ENCODE measurements at places on chromosomes 5 and 9.

DNA sequence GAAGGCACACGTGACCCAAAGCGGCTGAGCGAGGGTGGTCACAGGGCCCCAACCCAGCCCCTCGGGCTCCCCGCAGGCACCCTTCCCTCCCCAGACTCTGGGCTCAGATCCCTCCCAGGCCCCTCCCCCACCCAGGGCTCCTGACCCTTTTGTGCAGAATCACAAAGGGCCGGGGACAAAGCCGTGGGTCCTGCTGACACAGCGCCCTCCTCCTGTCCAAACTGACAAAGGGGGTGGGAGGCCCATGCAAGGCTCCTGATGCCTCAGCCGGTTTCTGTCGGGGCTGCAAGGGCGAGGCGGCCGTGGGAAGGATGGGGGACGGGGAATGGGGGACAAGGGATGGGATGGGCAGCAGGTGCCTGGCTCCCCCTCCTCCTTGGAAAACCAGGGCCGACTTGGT lies 43.5 kb upstream of the UBAC1 start:
- no peak for DNase-seq

- no peak for DNase-seq
These were observed 147.1 kb downstream of the ENC1 start for GRCh38 chr5:74493411-74493810.

- DNase-seq = no peak
These were observed 755 bp downstream of the CDKN2B start for GRCh38 chr9:22008384-22008716.

GRCh38 chr5:170389550-170389892 lies 354 bp upstream of the KCNMB1 start:
- no peak for DNase-seq

DNA sequence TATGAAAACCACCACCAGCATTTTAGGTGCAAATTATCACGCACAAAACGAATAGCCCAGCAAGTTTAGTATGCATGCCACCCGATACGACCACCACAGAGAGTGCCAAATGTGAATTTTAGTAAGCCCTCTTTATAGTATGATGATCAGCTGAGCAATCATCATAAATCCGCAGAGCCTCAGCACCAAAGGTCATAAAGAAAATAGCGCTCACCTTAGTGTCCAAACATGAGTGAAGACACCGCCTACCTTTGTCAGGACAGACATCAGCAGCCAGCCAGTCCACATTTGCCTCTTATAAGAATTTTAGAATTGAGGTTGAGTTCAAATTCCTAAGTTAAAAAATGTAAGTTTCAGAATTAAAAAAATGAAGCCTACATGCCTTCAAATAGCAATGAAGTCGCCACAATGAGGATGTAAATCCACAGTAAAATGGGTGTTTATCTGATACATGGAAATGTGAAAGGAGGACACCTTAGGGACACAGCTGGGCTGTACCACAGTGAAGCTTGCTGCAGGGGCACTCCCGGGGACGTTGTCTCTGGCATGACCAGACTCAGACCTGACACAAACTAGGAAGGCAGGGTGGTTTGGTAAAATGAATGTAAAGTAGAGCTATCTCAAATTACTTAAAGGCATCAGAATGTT lies 149.0 kb downstream of the AUH start:
- no peak for DNase-seq

DNA sequence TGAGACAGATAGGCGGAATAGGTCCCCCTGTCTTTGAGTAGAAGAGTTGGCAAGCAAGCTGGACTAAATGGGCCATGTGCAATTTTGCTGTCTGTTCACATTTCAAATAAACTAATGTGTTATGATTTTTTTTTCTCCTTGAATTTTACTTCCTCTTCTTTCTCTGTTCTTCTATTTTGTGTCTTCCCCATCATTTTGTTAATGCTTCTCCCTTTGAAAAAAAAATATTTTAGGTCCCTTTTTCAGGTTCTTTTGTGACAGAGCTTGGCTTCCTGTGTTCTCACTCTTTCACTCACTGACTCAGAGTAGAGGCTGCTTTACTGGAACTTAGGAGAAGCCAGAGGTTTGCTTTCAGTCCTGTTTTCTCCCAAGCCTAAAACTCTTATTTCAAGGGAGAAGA lies 48.1 kb downstream of the PTCD2 start:
- no peak for DNase-seq

DNA sequence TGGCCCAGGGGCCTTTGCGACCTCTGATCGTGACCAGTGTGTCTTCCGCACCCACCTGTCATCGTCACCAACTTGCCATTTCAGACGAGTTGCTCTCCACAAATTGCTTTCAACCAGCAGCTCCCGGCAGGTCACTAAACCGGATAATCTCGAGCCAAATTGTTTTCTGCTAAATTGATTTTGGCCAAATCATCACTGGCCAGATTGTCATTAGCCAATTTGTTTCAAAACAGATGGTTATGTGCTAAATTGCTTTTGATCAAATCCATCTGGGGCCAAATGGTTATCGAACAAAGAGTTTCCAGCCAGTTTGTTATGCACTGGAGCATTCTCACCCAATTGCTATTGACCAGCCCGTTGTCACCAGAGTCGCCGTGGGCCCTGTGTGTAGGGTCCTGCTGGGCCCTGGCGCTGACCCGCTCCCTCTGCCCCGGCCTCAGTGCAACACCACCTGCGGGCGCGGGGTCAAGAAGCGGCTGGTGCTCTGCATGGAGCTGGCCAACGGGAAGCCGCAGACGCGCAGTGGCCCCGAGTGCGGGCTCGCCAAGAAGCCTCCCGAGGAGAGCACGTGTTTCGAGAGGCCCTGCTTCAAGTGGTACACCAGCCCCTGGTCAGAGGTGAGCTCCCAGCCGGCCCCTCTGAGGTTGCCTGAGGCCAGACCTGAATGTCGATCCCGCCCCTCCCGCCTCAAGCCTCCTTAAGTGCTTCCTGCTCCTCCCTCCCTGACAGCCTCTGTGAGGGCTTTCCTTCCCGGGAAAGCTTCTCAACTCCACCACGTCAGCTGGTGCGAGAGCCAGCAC lies 35.6 kb downstream of the ADAMTSL2 start:
- DNase-seq = no peak

DNA sequence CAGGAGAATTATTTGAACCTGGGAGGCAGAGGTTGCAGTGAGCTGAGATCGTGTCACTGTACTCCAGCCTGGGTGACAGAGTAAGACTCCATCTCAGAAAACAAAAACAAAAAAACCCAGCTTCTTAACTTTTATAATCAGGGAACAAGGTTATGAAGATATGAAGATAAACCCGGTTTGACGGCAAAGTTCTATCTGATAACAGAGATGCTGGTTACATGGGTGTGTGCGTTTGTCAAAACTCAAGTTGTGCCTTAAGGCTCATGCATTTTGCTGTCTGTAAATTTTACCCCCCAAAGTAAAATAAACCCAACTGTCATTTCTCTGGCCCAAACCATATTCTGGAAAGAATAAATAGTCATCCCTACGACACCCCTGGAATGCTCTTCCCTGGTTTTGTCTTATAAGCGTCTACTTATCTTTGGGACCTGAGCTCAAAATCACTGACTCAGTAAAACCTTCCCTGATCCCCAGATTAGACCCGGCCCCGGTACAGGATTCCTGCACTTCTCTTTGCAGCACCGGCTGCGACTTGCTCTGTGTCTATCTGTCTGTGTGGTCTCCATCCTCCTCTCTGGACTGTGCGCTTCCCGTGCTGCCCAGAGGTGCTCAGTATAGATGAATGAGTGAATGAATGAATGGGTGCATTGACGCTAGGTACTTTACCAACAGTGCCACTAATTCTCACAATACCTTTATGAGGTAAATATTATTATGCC lies 172.2 kb downstream of the DAB2IP start:
- no peak for DNase-seq

DNA sequence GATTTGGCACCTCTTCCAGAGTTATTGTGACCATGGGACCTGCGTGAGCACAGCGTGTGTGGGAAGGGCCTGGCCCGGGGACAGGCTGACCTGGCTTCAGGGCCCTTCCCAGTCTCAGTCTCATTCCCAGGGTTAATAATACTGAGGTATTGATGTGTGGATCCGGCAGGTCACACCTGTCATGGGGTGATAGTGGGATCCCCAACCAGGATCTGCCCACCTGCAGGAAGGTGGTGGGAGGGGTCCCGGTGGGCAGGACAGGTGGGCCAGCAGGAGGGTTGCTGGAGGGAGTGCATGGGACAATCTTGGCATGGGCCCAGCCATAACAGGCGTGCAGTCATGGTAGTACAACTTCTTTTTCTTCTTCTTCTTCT lies 55.4 kb downstream of the COL15A1 start:
- no peak for DNase-seq

DNA sequence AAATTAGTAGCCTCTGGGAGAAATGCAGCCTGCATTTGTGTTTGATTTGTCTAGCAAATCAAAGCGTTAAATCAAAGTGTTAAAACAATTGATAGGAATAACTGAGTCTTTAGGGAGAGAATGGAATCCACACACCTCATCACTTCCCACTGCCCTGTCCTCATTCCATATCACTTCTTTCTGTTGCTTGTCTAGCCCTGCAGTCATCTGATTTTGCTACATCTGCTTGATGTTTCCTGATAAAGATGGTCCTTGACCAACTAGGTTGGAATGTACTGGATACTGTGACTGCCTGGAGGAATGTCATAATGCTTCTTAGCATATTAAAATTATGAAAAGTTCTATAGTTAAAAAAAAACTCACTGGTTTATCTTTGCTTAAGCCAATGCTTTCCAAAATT lies 119.9 kb downstream of the DOCK2 start:
- no peak for DNase-seq

GRCh38 chr9:95373069-95373681 lies 55.7 kb upstream of the FANCC start:
- no peak for DNase-seq

GRCh38 chr9:128020692-128021091 lies 39.9 kb upstream of the EEIG1 start:
- no peak for DNase-seq

GRCh38 chr9:117704597-117704996 lies 394 bp downstream of the TLR4 start:
- DNase-seq = no peak

- no peak for DNase-seq
These were observed 29.6 kb downstream of the LHX2 start for GRCh38 chr9:124040935-124041816.

DNA sequence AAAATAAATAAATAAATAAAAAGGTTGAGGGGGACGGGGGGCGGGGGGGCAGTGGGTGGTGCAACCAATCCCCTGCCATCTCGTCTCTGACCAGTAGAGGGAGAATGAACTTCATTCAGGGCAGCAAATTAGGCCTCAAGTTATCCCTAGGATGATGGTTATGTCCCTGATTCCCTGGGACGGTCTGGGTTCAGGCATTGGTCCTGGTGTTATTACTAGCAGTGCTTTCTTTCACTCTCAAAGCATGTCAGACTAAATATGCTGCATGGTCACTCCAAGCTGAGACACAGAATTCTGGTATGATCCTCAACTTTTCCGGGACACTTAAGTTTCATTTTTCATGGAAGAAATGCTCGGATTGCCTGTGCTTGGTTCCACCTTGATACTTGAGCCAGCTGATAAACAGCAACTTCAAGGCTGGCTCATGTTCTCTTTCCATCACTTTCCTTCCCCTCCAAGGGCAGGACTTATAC lies 59.4 kb downstream of the DAP start:
- peak; percentile 20 for DNase-seq

DNA sequence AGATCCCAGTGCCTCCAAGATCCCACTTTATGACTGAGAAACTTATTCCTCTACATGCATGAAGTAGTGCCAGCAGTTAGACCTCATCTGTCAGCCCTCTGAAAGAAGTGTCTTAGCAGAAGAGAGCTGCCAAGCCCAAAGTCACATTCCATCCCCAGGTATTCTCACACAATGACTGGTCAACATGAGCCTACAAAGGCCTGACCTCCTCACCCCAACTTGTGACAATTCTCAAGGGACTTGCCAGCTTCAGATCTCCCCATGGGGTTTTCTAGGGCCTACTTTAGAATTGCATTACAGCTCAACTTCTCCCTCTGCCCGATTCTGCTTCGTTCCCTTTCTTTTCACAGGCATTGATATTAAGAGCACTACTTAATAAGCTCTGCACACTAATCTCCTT lies 393.8 kb upstream of the SLC30A5 start:
- DNase-seq = no peak

- DNase-seq = no peak
These were observed 3.7 kb downstream of the CDH6 start for GRCh38 chr5:31197183-31197582.

DNA sequence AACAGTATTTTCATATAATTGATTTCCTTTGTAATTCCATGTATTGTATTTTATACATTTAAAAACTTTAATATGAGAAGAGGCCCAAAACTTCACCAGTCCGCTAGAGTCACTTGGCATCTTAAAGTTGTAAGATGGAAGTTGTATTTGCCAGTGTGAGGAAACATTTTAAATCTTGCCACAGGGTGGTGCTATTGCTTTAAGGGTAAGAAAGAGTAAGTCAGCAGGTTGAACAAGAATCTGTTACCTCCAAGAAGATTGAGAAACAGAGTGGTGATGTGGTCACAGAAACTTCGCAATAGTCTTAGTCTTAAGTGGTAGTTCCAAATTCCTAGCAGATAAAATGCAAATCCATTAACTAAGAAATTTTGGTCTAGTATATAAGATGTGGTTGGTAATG lies 39.8 kb upstream of the RANBP6 start:
- DNase-seq = peak; percentile 35

GRCh38 chr5:32865475-32865874 lies 154.4 kb downstream of the NPR3 start:
- DNase-seq = no peak

GRCh38 chr9:84027201-84027600 lies 46.6 kb downstream of the RMI1 start:
- no peak for DNase-seq

DNA sequence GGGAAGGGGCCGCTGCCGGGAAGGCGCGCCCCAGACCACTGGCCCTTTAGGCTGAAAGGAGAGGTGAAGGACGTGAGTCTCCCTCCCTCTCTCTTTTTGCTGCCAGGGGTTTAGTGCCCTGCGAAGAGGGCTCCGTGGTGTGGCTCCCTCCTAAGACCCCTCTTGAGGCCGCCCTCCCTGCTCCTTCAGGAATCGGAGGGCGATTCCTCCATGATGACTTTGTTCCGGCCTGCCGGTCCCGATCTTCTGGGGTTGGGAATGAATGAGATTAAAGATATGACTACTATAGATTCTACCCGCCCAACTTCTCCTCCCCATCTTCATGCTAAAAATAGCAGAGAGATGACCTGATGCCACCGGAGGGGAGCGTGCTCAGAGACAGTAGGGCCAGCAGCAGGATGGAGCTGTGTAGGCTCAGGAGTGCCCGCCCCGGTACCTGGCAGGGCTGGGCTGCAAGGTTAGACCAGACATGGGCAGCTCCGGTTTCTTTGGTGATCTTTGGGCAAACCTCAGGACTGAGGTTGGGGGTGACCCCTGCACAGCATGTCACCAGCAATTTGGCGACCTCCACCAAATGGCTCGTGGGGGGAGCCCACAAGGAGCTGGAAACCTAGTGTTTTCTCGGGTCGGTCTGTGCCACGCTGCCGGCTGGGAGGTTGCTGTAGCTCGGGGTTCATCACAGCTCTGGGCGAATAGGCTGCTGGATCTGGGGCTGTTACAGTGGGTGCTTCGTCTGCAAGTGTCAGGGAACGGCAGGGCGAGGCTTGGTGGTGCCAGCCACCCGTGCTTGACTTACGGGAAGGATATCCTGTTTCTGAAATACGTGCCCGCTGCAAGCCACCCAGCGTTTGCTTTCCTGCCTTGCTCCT lies 1.7 kb downstream of the OLFM1 start:
- DNase-seq = no peak

GRCh38 chr5:12242950-12243888 lies 339.0 kb upstream of the CTNND2 start:
- DNase-seq = no peak

GRCh38 chr5:27963050-27963783 lies 924.8 kb upstream of the CDH9 start:
- DNase-seq = no peak

GRCh38 chr5:60262576-60263295 lies 369.2 kb upstream of the PDE4D start:
- DNase-seq = no peak

- no peak for DNase-seq
These were observed 13.6 kb downstream of the CKMT2 start for GRCh38 chr5:81246697-81247096.
